ENCODE measurements at places on chromosomes 12 and 14.

GRCh38 chr14:104192883-104193245 lies 54.5 kb downstream of the KIF26A start:
- no peak for DNase-seq

GRCh38 chr12:104187446-104188155 lies 28.0 kb upstream of the TXNRD1 start:
- DNase-seq = peak; percentile 54

GRCh38 chr14:51938137-51938536 lies 51.2 kb upstream of the RTRAF start:
- DNase-seq = no peak

GRCh38 chr14:34619471-34619870 lies 10.5 kb downstream of the SNX6 start:
- no peak for DNase-seq

- no peak for DNase-seq
These were observed 22.0 kb downstream of the LRTM2 start for GRCh38 chr12:1842183-1842904.

- DNase-seq = no peak
These were observed 240.2 kb upstream of the CLEC14A start for GRCh38 chr14:38496092-38496491.

- DNase-seq = peak; percentile 70
These were observed 1120.8 kb upstream of the TMEM132C start for GRCh38 chr12:127145929-127146789.

- peak; percentile 65 for DNase-seq
These were observed 43.0 kb upstream of the TSPAN9 start for GRCh38 chr12:3034067-3034750.

Measured in adrenal gland (tissue), 19 donors.